ENCODE measurements at places on chromosomes 4 and X.
A peak's percentile ranks its signal among the peaks of the same experiment; 100 is the strongest.

GRCh38 chr4:84151574-84151973 is 347.5 kb downstream of the NKX6-1 start:
- DNase-seq: no peak

- peak; percentile 23 for DNase-seq
Observed at GRCh38 chrX:68647156-68647957, at the start of gene STARD8. STARD8 (plus strand) TSS chrX:68647666; CDS start chrX:68647883, 217 bp downstream.

DNA sequence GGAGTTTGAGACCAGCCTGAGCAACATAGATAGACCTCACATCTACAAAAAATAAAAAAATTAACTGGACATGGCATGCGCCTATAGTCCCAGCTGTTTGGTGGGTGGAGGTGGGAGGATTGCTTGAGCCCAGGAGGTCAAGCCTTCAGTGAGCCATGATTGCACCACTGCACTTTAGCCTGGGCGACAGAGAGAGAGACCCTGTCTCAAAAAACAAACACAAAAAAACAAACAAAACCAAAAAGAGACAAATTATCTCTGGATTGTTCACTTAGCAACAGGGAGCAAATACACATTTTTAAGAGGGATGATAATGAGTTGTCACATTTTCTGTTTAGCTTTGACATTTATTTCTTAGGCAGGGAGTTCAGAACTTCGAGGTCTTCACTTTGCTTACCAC is 155.4 kb downstream of the CEP135 start:
- no peak for DNase-seq

GRCh38 chr4:158371158-158371557 is 150.5 kb upstream of the RXFP1 start:
- DNase-seq: no peak

GRCh38 chr4:67428819-67429218 is 116.5 kb downstream of the CENPC start:
- no peak for DNase-seq

DNA sequence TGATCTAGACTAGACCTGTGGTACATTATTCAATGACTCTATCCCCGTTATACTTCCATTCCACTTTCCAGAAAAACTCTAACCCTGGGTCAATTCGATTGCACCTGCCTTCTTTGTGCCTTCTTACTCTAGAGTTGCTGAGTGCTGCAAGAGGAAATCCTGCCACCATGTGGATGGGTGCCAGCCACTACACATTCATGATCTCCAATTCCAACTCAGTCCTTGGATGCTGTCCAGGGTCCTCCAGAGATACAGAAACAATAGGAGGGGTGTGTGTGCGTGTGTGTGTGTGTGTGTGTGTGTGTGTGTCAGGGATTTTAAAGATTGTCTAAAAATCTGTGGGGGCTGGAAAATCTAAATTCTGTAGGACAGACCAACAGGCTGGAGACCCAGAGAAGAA is 42.9 kb upstream of the INTS6L start:
- DNase-seq: peak; percentile 88

GRCh38 chrX:1105671-1106419 is 106.6 kb downstream of the CRLF2 start:
- no peak for DNase-seq

DNA sequence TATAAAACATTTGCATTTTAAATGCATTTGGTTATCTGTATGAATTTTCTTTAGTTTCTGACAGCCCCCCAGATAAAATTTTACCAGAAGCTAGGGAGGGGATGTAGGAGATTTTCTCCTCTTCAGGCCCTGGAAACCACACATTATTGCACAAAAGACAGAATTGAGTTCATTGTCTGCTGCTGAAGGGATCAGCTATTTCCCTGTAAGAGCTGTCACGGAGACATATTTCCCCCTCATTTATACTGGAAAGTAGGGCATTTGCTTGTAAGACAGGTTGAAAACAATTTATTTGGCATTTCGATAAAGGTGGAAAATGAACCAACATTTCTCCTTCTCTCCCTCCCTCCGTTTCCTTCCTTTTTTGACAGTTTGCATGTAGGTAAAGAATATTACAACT is 241.3 kb upstream of the LCORL start:
- no peak for DNase-seq

DNA sequence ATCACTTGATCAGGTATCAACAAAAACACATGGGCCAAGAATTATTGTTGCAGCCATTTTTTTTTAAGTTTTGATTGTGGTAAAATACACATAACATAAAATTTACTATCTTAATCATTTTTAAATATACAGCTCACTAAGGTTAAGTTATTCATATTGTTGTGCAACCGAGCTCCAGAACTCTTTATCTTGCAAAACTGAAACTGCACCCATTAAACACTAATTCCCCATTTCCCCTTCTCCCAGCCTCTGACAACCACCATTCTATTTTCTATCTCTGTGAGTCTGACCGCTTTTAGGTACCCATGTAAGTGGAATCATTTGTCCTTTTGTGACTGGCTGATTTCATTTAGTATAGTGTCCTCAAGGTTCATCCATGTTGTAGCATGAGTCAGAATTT is 126.2 kb upstream of the NDP start:
- DNase-seq: no peak

DNA sequence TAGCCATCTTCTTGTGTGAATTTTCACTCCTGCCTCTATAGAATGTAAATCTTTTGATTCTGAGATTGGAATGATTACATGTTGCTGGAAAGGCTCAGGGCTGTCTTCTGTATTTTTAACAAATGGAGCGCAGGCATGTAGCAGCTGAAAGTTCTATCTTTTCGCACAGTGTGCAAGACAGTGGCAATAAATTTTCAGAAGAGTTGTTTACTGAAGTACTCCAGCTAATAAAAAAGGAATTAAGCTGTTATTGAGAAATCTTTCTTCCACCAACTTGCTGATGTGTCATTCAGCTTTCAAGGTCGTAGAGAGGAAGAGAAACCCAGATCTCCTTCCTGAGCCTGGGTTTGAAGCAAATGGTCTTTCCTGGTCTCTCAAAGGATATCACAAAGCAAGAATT is 122.0 kb upstream of the PUDP start:
- DNase-seq: no peak

DNA sequence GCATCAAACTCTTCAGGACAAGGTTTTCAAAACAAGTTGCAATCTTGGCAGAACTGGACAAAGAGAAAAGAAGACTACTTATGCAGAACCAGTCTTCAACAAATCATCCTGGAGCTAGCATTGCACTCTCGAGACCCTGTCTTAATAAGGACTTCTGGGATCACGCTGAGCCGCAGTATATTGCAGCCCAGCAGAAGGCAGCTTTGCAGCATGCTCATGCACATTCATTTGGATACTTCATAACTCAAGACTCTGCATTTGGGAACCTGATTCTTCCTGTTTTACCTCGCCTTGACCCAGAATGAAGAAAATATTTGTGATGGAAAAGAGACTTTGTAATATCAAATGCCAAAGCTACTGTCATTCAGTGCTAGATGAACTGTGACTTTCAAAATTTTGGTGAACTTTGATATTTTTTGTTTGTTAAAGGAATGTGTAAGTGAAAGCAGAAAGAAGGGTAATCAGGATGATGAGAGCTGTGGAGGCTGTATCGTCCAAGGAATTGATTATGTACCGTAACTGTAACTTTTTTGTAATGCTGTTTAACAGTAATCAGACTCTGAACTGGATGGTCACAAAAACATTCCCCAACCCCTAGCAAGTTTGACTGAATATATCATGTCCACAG is 27.2 kb downstream of the HSPA4L start:
- DNase-seq: peak; percentile 13

- DNase-seq: no peak
Observed at GRCh38 chr4:31360786-31361185, 640.6 kb downstream of the PCDH7 start.

DNA sequence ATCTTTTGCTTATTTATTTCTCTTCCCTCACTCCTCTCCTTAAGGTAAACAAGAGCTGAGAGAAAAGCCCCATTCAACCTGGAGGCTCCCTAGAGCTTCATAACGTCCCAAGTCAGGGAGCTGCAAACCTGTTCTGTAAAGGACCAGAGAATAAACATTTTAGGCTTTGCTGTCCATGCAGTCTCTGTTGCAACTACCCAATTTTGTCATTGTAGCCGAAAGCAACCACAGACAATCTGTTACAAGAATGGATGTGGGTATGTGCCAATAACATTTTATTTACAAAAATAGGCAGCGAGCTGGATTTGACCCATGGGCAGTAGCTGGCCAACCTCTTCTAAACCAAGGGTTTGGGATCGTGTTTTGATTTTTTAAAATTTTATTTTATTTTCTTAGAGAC is 71.3 kb upstream of the TBL1X start:
- no peak for DNase-seq

DNA sequence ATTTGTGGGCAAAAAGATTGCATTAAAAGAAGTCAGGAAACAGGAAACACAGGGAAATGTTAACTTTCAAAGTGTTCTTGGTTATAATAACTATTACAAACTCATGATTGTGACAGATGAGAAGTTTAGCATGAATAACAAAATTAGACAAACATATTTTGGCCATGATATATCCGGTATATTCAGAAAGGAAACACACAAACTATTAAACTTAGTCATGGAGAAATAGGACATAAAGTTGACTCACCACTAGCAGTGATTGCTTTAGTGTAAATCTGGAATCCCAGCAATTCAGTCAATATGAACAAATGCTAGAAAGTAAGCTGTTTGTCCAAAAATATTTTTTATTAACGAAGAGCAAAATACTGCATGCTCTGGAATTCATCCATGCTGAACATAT is 1299.9 kb downstream of the C4orf33 start:
- no peak for DNase-seq

- DNase-seq: no peak
Observed at GRCh38 chr4:113236916-113237315, 187.5 kb downstream of the ANK2 start.

DNA sequence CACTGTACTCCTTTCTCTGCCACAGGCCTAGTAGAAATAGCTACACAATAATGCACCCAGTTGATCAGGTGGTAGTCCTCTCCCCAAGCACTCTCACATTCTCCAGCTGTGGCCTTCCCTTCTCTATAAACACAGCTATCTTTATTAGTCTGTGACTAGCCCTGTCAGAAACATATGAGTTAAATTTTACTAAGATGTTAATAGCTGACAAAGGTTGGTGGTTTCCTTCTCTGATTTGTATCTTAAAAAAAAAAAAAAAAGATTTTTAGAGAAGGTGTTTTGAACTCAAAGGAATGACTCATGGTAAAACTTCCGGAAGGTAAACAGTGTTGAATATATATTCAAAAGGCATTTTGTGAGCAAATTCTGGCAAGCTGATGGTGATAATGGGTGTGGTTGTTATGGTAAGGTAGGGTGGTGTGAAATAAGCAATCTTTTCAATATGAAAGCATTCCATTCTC is 327.4 kb downstream of the PPP3CA start:
- DNase-seq: peak; percentile 11

Data from common myeloid progenitor, CD34-positive (primary cell).